GM23248 (cell line): ENCODE measurements at places on chromosomes 7 and 10.

DNA sequence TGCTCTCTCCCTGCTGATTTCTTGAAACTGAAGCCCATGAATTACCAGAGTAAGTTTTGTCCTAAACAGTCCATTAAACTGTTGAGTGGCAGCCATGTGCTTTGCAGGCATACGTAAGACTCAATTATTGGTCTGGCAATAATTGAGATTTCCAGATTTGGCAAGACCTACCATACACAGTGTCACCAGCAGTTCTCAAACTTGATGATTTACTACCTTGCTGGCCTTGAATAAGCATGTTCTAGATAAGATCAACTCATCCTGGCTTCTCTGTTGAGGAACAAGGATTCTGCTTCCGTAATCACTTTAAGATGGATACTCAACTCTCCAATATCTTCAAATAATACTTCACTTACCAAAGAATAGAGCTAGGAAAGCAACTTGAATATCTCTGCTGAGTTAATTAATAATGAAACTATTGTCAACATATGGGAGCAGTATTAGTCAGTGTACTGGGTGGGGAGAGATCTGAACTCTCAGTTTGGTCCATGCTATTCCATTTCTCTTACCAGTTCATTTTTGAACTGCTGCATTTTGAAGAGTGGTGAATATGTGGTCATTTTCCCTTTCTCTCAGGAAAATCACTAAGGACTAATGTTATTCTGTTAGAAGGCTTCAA, 181.4 kb downstream of the IPMK start:
- DNase-seq, result no peak

DNA sequence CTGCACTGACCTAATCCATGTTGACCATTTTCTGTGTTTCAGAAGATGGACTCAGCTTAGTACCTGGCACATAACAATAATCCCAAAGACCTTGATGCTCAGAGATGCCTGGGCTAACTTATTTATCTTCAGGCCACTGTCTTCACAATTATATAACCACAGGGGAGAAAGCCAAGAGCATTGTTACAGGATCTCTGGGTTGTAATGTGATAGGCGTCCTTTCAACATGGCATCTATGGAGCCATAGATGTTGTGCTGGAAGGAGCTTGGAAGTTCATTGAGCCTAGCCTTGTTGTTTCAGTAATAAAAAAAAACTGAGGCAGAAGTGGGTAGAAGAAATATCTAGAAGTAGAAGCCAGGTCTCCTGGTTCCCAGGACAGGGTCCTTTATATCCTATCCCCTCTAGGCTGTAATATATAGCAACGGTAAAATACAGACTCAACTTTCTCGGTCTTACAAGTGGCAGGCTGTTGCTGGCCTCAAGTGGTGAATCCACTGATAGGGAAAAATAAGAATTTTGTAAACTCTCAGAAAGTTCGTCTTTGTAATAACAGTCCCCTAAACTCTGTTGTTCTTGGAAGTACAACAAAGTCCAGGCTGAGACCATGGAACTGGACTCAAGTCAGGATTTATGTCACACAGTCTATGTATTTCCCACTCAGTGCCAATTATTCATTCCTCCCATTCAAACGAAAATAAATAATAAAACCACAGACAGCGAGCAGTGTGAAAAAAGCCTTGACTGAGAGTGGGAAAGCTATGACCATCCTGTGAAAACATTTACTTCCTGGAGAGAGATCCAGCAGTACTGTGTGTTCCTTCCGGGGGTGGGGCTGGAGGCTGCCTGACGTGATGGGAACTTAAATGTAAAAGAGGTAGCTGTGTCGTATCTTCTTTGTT, 277.6 kb downstream of the REEP3 start:
- DNase-seq, result peak; percentile 91

DNA sequence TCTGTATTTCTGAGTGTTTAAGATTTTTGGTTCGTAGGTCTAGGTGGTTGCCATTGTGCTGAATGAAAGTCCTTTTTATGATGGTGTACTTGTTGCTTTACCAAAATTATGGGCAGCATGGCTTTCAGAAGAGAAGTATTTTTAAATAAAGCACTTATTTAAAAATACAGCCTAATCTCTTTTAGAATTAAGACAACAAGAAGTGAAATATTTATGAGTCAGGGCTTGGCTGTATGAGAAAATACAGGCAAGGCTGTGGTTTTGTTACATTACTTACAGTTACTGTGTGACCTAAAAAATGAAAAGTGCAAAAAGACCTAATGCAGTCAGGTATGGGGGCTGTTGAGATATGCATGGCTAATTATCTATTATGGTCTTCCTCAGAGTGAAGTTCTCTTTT, 185.2 kb upstream of the PPP1R3A start:
- peak; percentile 64 for DNase-seq

DNA sequence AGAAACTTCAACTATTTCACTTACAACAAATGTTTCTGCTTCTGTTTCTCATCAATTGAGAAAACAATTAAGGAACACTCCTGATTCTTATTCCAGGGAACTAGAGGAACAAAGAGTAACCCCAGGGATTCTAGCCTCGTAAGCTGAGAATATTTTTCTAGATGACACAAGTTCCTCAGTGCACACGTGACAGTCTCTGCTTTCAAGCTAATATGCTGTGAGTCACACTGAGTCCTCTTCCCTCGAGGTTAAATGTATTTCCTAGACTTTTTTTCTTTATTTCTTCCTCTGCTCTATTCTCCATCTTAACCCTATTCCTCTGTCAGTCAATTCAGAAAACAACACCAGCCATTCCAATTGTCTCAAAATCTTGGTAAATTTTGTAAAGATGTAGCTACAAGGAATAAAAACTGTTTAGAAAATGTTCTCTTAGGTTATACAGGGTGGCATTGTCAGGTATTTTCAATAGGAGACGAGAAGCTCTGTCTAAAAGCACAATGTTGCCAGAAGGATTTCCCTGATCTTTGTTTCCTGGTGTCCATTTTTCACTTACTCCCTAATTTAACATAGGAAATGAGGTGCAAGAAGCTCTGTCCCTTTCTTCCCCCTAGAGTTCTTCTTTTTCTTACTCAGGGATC, 5.8 kb upstream of the C1GALT1 start:
- DNase-seq, result peak; percentile 98

GRCh38 chr7:12111422-12112405, 99.4 kb upstream of the TMEM106B start:
- peak; percentile 19 for DNase-seq
